Vein endothelial cell (primary cell): ENCODE measurements at places on chromosomes 4 and X. TPM values are rescaled to one million over a fixed set of nuclear protein-coding genes. Genes with fewer than 3 reads are reported as not detected.

The CCNA2 gene
- 35.9 and 75.8 TPM in 2 replicates for total RNA-seq

The VSIG4 gene
- total RNA-seq: not detected in 2 replicates

The PNCK gene
- not detected in 2 replicates for total RNA-seq

The MAGEA2B gene
- total RNA-seq: not detected in 2 replicates

The MAOA gene
- total RNA-seq: 28.1 and 65.0 TPM in 2 replicates

The NUP54 gene
- total RNA-seq: 50.3 and 54.7 TPM in 2 replicates

The PABPC4L gene
- 0.96 and 0.98 TPM in 2 replicates for total RNA-seq

The BANK1 gene
- total RNA-seq: 0.19 and 0.33 TPM in 2 replicates

The ASB11 gene
- total RNA-seq: not detected in 2 replicates

The HEPH gene
- total RNA-seq: 0.48 and 1.3 TPM in 2 replicates

The FATE1 gene
- total RNA-seq: not detected in 2 replicates

The TEX13B gene
- total RNA-seq: not detected in 2 replicates

The GPR78 gene
- not detected in 2 replicates for total RNA-seq

The XK gene
- total RNA-seq: under 0.01 and 0.10 TPM in 2 replicates

The USP26 gene
- not detected in 2 replicates for total RNA-seq

The CACNA1F gene
- under 0.01 TPM in 1 of 2 replicates, not detected in the other for total RNA-seq
